GM04503 (cell line): ENCODE measurements at places on chromosomes 13 and 19.

- DNase-seq = peak; percentile 84
Observed at GRCh38 chr19:37997911-37998344, 90.9 kb downstream of the SIPA1L3 start.

DNA sequence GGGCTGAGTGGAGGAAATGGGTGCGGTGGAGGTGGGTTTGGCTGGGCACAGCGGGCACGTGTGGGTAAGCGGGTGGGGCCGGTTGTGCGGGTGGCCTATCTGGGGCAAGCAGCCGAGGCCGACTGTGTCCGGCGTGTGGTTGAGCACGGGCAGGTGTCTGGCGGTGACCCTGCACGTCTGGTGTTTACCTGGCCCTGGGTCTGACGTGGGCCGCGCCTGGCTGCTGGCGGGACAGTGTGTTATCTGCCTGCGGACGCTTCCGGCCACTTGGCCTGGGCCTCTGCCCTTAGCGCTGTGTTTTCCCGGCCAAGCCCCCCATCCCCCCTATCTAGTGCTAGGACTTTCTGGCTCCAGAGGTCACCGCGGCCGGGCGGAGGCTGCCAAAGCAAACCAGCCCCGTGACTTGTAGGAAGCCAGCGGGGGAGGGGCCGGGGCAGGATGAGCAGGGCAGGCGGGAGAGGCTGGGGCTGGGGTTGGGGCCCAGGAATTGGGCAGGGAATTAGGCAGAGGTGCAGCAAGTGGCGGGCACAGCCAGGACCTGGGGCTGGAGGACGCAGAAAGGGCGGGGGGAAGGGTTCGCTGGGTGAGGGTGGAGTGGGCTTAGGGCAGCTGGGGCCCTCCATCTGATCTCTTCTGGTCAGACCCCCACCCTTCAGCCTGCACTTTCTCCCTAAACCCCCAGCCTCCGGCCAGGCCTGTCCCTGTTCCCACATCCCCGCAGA is 534 bp upstream of the HPN start:
- DNase-seq = no peak

GRCh38 chr19:15508035-15508710 is at the start of gene CYP4F22:
Gene CYP4F22, plus strand, starts transcription at chr19:15508525. Its CDS starts 16,812 bp downstream, at chr19:15525337.
- no peak for DNase-seq

- DNase-seq = no peak
Observed at GRCh38 chr13:57136093-57136492, 4.6 kb upstream of the PRR20A start.

DNA sequence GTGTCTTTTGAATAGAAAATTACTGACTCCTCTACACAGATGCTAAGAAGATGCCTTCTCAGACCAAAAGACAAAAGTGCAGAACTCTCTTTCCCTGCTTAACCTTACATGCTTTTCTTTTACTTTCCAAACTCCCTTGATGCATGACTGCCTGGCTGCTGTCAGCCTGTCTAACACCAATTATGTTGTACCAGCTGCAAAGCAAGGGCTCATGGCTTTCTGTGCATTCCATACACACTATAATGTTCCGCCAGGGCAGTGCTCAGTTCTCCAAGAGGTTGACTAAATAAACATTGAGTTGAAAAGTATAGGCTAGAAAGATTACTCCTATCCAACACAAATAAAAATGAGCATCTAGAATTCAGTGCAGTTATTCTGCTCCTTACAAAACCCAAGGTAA is 330.4 kb upstream of the NBEA start:
- DNase-seq = no peak

DNA sequence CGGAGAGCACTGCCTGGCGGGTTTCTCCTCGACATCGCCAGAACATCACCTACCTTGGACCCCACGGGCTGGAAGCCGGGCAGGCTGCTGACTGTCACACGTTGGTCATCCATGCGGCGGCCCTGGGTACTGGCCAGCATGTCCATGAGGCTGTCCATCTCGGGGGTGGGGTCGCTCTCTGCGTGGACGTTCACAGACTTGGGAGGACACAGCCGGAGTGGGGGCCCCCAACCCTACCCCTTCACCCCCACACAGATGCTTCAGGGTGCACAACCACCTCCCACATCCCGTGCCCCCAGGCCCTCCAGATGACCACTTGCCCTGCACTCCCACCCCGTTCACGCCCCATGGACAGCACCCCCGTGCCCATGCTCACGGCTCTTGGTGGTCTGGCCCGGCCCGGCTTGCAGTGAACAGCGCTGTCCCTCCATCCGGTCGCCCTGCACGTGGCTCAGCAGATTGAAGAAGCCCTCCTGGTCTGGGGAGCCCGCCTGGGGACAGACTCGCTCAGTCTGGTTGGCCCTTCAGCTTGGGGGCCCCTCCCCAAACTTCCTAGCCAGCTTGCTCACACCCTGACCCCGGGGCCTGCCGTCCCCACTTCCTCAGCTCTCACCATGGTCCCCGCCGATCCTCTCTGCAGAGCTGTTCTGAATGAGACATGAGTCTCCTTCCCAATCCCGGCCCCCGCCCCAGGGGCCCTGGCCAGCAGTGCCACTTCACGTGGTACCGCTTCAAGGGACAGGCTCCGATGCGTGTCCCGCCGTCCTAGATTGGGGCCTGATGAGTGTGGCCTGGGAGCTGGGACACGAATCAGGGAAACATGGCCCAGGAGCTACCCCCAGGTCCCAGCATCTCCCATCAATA is 947 bp downstream of the PCP2 start:
- DNase-seq = no peak
